ENCODE measurements at places on chromosomes 1 and 21. TPM values are rescaled to one million over a fixed set of nuclear protein-coding genes. Genes with fewer than 3 reads are reported as not detected.

GRCh38 chr1:151144474-151145303 is 1.7 kb downstream of the SEMA6C start:
- no peak for DNase-seq

DNA sequence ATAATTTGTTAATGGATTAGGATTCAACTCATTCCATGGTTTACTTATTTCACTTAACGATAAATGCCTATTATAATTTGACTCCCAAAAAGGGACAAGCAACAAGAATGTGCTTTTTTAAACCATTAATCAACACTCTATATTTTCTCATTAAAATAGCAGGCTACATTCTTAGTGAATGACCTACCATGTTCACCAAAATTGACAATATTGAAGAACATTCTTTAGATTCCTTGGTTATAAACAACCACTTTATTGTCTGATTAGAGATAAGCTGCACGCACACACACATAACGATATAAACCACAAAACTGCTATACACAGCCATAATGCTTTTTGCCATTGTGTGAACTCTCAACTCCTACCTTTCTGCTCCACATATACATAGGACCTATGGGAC is 75.4 kb upstream of the LRRC7 start:
- no peak for DNase-seq

- peak; percentile 45 for DNase-seq
Observed at GRCh38 chr21:33403786-33404585, 773 bp downstream of the IFNGR2 start.

The OLIG1 gene
- 6.1 TPM for total RNA-seq

DNA sequence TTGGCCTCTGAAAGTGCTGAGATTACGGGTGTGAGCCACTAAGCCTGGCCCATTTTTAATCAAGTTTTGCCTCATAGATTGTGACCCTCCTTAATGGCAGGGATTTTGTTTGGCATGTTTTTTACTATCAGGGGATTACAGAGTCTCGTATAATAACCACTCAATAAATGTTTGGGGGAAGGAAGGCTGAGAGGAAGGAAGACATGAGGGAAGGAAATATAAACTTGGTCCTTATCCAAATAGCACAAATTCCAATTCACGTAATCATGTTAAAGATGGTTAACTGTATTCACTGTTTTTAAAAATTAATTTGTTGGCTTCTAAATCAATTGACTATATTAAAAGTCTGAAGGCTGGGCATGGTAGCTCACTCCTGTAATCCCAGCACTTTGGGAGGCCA is 30.9 kb upstream of the SERTAD4 start:
- no peak for DNase-seq

DNA sequence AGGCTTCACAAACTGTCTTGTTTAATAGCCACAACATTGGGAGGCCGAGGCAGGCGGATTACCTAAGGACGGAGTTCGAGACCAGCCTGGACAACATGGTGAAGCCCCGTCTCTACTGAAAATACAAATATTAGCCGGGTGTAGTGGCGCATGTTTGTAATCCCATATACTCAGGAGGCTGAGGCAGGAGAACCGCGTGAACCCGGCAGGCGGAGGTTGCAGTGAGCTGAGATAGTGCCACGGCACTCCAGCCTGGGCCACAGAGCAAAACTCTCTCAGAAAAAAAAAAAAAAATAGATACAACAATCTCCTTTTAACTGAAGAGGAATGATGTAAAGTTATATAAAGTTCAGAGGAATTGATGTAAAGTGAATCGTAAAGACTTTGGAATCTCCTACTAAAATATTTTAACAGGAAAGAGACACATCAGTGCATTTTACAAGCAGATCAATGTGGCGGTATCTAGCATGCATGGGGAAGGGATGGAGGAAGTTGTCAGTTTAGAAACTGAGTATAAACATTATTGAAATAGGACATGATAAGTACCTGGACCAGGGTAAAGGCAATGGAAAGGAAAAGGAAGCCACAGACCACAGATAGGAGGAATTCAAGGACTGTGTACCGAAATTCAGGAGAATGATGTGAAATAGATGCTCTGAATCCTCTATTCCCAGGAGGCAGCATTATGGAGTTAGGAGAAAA is 41.5 kb downstream of the PTPRC start:
- no peak for DNase-seq

DNA sequence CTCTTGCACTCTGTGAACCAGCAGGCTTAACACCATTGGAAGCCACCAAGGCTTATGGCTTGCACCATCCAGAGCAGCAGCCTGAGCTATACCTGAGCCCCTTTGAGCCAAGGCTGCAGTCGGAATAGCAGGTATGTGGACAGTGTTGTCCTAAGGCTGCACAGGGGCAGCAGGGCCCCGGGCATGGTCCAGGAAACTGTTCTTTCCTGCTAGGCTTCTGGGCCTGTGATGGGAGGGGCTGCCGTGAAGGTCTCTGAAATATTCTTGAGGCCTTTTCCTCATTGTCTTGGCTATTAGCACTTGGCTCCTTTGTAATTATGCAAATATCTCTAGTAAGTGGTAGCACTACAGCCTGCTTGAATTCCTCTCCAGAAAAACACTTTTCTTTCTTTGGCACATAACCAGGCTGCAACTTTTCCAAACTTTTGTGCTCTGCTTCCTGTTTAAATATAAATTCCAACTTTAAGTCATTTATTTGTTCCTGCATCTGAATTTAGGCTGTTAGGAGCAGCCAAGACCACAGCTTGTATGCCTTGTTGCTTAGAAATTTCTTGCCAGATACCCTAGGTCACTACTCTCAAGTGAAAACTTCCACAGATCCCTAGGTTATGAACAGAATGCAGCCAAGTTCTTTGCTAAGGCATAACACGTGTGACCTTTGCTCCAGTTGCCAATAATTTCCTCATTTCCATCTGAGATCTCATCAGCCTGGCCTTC is 5.2 kb downstream of the KRTAP20-4 start:
- DNase-seq = no peak

The C1orf141 gene
- total RNA-seq = under 0.01 TPM

The PDPN gene
- 4.1 TPM for total RNA-seq

GRCh38 chr1:34984793-34985608 is at the start of gene TMEM35B:
Gene TMEM35B, minus strand, starts transcription at chr1:34985347. Its CDS starts 42 bp downstream, at chr1:34985305.
- peak; percentile 67 for DNase-seq

The HAO2 gene
- under 0.01 TPM for total RNA-seq

The MRAP gene
- not detected for total RNA-seq

DNA sequence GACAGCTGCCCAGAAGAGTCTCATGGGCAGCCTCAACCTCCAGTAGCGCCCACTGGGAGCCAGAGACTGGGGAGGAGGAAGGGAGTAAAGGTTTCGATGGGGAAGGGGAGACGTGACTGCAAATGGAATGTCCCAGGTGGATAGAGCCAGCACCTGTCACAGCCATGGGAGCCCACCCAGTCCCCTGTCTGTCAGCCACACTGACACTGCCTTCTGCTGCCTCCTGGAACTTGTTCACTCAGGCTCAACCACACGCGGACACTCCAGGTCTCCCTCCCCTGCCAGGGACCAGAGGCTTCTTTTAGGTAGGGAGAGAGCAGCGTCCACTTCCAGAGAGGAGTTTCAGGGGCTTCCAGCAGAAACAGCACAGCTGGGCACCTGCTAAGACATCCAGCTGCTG is 346.3 kb downstream of the NPHP4 start:
- DNase-seq = no peak

DNA sequence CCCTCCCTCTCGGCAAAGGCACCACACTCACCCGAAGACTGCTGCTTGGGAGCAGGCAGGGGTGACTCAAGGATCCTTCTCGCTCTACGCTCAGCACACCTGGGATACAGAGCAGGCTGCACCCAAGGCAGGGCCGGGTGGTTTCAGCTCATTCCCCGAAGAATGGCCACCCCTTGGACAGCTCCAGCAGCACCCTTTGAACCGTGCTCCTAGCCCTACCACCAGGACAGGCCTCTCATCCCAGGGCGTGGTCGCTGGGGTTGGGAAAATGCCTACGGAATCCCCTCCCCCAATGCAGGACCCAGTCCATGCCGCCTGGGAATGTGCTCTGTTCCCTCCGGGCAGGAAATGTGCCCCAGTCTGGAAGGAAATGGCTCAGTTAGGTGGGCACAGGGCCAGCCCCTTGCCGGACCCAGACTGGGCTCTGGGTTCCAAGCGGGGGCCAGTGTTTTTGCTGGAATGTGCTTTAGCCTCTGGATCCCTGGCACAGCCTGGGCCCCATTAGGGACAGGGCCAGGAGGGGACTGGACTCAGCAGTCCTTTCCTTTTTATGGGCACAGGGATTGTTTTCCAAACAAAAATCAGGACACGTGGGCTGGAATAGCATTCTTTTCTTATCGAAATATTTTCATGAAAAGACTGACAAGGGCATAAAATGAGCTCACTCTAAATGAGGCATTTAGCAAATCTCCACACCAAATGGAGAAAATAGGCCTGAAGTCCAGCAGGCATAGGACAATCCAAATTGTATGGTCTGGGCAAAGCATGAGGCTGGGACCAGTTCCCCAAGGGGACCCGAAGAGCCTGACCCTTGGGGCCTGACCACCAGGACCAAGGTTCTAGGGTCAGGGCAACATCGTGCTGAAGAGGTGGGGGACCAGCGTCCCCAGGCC is 7.3 kb downstream of the TMEM82 start:
- DNase-seq = no peak

- no peak for DNase-seq
Observed at GRCh38 chr21:38760017-38760761, 45.5 kb upstream of the ETS2 start.

The NES gene
- 43.2 TPM for total RNA-seq
